A549 (cell line): ENCODE measurements at places on chromosomes 5 and 9. TPM values are rescaled to one million over a fixed set of nuclear protein-coding genes. Genes with fewer than 3 reads are reported as not detected.

DNA sequence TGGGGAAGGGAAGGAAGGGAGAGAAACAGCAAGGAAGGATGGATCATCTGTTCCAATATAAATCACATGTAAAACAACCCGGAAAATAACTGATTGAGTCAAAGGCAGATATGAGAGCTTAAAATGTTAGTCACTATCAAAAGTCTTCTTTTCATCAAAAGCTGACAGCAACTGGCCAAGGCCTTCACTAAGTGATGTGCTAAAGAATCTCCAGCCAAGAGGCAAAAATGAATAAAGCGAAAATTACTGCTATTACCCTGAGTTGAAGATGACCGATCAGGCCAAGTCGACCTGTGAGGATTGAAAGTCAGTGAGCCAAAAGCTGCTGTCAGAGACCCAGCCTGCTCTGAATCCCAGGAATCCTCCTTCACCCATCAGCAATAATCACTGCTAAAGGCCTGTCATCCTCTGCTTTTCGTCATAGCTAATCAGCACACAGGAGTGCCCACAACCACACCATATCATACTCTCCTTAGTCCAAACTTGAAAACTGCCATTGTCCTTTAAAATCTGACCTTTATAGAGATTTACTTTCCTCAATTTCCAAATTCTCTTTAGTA lies 736.9 kb downstream of the TLE1 start:
- DNase-seq = no peak

DNA sequence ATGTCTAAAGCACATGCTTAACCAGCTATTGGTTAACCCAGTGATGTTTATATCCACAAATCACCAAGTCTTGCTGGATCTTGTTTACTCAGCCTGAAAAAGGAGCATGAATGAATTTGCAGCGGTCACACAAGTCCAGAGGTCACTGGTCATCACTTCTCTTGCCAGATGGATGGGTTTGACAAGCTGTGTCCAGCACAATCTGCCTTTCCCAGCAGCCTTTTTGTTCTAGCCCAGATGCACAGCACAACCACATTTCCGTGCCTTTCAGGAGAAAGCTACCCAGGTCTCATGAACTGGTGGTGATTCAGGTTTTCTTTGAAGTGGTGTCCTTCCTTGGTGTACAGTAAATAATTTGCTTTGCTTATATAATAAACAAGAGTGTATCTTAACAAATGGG lies 32.1 kb downstream of the TMEM252 start:
- DNase-seq = no peak

GRCh38 chr9:38408719-38409118 lies 15.5 kb downstream of the IGFBPL1 start:
- DNase-seq = no peak

The RFESD gene
- 1.6 to 2.1 TPM (median 2.0 TPM) in 3 replicates for polyA plus RNA-seq

DNA sequence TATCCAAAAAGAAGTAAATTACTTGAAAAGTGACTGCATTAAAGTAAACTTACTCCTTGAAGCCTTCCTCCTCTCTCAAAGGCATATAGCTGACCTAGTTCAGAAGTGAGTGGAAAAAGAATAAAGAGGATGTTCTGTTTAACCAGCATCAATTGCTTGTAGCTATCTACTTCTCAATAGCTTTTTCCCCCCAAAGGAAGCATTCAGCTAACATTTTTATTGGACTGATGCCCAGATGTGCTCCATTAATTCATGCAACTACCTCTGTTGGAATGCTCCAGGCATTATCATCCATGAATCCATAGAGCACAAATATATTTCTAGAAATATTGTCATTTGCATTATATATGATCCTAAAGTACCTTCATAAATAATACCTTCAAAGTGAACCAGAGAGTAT lies 132.8 kb downstream of the RASEF start:
- no peak for DNase-seq

GRCh38 chr5:4095918-4096630 lies 500.4 kb downstream of the IRX1 start:
- no peak for DNase-seq

DNA sequence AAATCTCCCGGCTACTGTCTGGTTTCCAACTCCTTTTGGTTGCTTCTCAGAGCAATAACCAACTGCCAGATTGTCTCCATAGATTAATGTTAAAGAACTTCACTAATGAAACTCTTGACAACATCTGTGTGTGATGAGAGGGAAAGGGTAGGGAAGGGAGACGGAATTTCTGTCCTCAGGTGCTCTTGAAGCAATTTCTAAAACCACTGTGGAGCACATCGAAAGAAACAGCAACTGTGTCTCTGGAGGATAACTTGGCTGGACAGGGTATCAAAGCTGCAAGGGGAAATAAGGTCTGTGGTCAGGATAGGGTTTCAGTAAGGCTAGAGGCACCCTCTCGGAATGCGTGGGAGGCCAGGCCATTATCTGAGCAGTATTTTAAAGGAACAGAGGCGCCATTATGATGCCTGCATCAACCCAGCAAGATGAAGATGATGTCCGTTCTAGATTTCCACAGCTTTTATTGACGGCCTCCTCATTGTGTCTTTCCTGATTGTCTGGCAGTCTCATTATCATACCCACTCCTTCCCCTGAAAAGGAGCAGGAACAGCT lies 76.6 kb downstream of the RORB start:
- no peak for DNase-seq

DNA sequence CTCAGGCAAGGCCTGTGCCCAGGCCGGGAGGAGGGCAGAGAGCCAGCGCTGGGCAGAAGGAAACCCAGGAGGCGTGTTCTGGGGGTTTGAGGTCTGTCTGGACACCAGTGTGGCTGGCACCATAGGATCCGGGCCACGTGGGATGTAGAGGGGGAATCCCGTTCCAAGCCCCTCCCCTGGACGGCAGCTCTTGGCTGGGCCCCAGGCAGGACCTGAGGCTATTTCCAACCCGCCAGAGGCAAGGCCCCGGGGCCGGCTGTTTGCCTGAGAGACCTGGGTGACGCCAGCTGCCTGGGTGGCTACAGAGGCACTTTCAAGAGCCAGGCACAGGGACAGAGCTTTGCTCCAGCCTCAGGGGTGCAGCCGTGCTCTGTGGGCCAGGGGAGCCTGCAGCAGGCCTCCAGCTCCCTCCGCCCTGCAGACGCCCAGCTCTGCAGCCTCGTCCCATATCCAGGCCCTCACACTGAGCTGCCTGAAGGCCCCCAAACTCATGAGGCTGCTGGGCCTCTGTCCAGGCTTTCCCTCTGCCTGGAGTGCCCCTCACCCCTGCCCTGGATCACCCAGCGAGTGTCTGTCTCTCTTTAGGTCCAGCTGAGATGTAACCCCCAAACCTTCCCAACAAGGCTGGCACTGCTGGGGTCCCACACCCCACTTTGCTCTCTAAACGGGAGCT lies 56.6 kb upstream of the EGFL7 start:
- no peak for DNase-seq

The LCN1 gene
- not detected in 3 replicates for polyA plus RNA-seq

- DNase-seq = no peak
Measured at GRCh38 chr5:144195448-144195847, 24.8 kb downstream of the KCTD16 start.

DNA sequence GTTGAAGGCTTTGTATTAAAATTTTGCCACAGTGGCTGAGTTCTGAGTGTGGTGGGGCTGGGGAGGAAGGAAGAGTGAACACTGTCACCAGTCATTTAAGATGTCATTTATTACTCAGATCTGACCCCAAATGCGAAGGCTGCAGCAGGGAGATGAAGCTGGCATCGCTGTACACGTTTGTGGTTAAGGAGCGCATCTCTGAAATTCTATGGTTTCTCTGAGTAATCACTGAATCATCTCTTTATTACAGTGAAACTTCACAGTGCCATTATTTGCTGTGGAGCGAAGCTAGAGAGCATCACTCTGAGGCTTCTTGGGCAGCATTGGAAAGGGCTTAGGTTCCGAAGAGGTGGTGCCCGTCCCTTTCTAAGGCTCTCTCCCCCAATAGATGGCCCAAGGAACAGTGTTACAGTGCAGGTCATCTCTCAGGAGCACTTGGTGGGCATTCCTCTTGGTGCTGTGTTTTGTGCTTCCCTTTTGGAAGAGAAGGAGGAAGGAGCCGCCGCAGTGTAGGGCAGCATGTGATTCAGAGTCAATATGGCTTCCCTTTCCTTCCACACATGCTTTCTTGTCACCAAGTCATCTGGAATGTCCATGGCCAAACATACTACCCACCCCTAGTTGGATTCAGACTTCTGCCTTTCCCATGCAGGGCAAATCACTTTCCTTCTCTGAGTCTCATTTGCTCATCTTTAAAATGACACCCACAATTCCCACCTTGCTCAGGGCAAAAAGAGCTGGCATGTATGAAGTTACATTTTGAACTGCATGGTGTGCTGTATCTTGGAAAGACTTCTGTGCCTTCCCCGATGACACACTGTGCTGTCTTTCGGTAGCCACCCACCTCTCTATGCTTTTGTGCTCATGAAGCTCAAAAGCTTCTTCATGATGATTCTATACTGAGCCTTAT lies 9.3 kb upstream of the TEX48 start:
- DNase-seq = peak; percentile 78

DNA sequence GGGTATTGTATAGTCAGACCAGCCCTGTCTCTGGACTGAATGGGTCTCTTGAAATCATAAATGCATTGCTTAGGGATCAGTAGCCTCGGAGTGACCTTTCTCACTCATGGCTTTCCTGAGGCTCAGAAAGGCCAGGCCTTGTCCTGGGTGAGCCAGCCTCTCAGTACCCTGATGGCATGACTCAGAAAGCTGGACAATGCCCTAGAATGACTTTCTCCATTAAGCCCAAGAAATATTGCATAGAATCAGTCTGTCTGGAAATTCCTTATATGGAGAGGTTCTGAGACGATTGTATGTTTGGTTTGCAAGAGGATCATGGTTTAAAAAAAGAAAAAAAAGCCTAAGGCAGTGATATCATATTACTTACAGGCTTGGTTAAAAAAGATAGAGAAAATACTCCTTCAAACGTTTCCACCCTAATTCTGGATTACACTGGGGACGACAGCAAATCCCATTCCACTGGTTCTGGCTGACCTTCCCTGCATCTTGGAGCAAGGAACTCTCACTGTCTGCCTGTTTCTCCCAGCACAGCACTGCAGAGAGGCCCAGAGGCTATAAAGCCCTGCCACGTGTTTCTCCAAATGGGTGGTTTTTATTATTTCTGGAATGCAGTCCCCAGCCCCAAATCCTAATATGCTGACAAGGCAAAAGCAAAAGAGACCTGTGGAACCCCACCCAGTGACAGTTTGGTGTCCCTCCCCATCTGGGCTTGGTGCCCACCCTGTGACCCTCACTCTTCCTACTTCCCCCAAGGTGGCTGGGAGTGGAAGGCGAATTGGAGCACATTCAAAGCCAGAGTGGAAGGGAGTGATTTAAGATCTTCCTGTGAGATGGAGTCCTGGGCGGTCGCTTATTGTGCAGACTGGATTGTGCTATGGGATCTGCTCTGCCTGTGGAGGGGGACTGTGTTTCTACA lies 34.4 kb downstream of the MAP1B start:
- DNase-seq = peak; percentile 19

DNA sequence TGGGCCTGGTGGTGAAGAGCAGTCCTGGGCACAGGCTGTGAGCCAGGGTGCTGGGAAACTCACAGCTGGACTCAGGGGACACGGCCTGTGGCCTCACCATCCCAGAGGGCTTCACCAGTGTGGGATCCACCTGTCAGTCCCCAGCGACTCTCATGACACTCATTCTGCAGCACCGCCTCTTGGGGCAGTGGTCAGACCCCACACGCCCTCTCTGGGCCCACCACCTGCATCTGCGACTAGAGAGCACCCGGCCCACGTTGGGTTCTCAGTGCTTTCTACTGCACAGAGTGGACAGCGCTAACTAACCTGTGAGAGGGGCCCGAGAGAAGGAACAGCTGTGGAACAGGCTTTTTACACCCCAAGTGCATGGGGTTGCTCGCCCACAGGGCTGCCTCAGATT lies 45.8 kb upstream of the GARNL3 start:
- DNase-seq = no peak

GRCh38 chr5:107617052-107617451 lies 53.7 kb downstream of the EFNA5 start:
- no peak for DNase-seq

- no peak for DNase-seq
Measured at GRCh38 chr9:94801681-94802080, 75.2 kb downstream of the AOPEP start.
